ENCODE measurements at places on chromosomes 1 and 21. TPM values are rescaled to one million over a fixed set of nuclear protein-coding genes. Genes with fewer than 3 reads are reported as not detected.
A peak's percentile ranks its signal among the peaks of the same experiment; 100 is the strongest.

GRCh38 chr1:101653482-101653946 is 343.2 kb downstream of the OLFM3 start:
- DNase-seq = peak; percentile 54

- DNase-seq = no peak
Observed at GRCh38 chr1:205965036-205965884, 22.0 kb upstream of the SLC26A9 start.

GRCh38 chr1:29931477-29932175 is 695.3 kb downstream of the PTPRU start:
- DNase-seq = no peak

- DNase-seq = peak; percentile 61
Observed at GRCh38 chr1:231808990-231809389, 182.4 kb downstream of the DISC1 start.

DNA sequence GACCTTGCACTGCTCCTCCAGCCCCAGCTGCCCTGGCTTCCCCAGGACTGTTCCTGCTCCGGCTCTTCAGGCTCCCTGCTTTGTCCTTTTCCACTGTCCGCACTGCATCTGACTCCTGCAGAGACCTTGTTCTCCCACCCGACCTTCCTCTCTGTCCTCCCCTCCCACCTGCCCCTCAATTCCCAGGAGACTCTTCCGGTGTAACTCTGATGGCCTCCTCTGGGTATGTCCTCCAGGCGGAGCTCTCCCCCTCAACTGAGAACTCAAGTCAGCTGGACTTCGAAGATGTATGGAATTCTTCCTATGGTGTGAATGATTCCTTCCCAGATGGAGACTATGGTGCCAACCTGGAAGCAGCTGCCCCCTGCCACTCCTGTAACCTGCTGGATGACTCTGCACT is 550 bp downstream of the ACKR1 start:
- no peak for DNase-seq

DNA sequence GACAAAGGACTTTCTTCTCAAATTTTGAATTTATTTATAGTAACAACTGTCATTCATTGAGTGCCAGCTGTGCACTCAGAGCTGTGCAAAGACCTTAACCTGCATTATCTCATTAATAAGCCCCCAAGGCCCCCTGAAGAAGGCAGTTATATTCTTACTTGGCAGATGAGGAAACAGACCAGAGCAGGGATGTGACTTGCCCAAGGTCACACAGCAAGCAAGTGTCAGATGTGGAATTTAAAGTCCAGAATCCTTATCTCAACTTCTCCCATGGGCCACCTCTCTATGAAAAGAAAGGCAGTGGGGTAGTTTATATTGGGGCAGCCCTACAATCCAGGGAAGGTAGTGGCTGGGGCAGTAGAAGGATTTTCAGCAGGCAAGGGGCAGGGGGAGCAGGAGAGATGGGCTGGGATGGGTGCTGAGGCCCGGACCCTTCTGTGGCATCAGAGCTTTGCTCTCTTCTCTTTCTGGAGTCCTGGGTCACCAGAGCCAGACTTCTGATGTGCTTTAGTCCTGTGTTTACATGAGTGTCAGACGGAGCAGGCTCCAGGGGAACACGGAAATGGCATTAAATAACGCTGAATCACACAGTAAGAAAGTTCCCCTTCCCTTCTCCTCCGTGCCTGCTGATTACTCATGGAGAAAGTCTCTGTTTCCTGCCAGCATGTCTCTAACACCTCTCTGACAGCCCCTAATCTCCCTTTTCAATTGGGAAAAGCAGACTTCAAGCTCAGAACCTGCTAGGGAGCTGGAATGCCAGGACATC is 39.5 kb downstream of the EPHB2 start:
- DNase-seq = peak; percentile 83

GRCh38 chr1:36530261-36530660 is 47.5 kb upstream of the CSF3R start:
- no peak for DNase-seq

- DNase-seq = no peak
Observed at GRCh38 chr1:53503433-53504217, 44.4 kb downstream of the DMRTB1 start.

- DNase-seq = no peak
Observed at GRCh38 chr1:246398126-246398813, 108.8 kb downstream of the SMYD3 start.

DNA sequence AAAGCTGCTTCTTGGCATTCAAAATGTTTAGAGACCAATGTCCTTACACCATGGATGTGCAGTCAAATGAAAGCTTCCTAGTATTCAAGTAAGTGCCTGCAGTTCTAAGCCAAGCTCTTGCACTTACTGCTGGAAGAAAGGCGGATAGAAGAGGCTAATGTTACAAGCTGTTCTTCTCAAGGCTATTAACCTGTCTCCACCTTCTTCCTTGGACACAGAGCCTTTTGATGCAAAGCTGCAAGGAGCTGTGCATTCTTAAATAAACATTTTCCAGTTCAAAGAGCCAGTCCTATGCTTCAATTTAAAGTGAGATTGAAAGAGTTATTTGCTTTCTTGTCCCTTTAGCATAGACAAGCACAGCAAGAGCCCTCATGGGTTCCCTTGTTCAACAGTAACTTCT is 167.9 kb upstream of the RUNX1 start:
- no peak for DNase-seq

DMRTA2 gene
- under 0.01 TPM for total RNA-seq

CCDC27 gene
- not detected for total RNA-seq

TCHHL1 gene
- total RNA-seq = not detected

CLCA1 gene
- total RNA-seq = not detected

TRPM2 gene
- 6.2 TPM for total RNA-seq

FAM151A gene
- total RNA-seq = not detected

CYYR1 gene
- 5.2 TPM for total RNA-seq
